NCI-H526 (cell line): ENCODE measurements at places on chromosomes 7 and 10.
A peak's percentile ranks its signal among the peaks of the same experiment; 100 is the strongest.

GRCh38 chr7:6256109-6256483 lies 16.3 kb downstream of the CYTH3 start:
- DNase-seq, result no peak

GRCh38 chr7:43625453-43625852 lies 42.5 kb downstream of the STK17A start:
- DNase-seq, result peak; percentile 54

DNA sequence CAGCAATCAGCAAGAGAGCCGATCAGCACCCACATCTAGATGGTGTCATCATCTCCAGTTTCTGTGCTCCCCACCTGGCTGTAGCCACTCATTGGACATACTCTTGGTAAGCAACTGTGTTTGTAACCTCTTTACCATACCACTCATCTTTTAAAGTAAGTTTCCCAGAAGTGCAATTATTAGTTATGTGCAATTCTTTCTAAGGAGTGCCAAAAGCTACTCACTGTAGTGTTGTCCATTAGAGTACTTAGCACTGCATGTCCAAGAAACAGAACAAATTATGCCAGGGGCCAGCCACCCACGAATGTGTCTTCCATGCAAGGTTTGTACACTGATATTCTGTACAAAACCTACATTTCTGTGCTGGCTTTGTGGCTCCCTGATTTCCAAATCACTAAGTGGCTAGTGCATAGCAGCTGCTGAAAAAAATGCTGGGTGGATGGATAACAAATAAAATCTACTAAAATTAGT lies 131.9 kb downstream of the SRPK2 start:
- no peak for DNase-seq

DNA sequence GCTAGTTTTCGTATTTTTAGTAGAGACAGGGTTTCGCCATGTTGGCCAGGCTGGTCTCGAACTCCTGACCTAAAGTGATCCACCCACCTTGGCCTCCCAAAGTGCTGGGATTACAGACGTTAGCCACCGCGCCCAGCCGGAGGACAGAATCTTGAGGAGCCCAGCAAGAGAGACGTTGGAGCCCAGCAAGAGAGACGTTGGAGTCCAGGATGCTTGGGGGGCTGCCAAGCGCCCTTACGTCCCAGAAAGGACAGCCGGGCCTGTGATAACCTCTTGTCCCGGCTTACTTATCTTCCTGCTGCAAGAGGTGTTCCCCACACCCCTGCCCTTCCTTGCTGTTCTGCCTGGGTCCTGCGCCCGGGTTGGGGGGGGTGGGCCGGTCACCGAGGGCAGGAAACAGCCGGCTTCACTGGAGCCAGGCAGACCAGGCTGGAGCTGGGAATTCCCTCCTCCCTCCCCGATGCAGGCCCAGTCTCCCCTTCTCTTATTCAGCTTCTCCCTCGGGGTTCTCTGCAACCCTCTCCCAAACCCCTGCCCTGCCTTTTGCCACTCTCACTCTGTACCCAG lies 1.9 kb upstream of the EPHB4 start:
- no peak for DNase-seq

- no peak for DNase-seq
Measured at GRCh38 chr10:125149036-125149679, 11.2 kb downstream of the CTBP2 start.

DNA sequence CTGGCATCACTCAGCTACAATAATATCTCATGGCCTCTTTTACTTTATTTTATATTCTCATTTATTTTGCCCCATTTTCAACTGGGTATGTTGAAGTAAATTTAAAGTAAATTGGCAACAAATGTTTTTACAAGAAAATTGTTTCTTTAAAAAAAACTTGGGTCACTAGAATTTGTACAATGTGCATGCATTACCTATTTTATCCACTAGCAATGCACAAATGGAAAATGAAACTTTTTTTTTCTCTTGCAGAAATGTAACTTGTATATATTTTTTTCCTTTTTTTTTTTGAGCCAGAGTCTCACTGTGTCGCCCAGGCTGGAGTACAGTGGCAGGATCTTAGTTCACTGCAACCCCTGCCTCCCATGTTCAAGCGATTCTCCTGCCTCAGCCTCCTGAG lies 10.3 kb upstream of the H2AZ2 start:
- DNase-seq, result no peak

DNA sequence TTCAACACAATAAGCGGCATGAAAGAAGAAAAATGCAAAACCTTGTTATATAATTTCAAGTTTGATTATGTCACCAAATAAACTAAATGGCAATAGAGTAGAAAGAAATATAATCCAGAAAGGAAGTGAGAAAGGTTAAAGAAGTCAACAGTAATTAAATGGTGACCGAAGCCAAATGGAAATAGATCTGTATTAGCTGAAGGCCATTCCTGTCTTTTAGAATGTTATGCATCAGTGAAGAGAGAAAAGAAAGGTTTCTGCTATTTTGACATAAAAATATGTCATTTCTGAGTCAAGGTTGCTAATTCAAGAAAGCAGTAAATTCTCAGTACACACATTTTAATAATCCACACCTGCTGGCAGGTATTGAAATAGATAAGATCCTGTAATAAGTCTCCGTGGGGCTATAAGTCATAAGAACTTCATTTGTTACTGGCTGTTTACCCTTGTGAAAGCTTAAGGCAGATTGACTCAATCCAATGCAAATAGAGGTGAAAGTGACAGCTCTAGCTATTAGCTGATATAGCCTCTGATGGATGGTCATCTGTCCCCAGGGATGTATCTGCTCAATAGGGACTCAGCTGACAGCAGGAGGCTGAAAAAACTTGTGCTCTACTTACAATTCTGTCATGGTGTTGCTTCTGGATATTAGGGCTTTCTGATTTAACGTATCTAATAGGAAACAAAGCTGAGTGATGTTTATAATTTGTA lies 152.1 kb downstream of the FZD1 start:
- DNase-seq, result no peak

DNA sequence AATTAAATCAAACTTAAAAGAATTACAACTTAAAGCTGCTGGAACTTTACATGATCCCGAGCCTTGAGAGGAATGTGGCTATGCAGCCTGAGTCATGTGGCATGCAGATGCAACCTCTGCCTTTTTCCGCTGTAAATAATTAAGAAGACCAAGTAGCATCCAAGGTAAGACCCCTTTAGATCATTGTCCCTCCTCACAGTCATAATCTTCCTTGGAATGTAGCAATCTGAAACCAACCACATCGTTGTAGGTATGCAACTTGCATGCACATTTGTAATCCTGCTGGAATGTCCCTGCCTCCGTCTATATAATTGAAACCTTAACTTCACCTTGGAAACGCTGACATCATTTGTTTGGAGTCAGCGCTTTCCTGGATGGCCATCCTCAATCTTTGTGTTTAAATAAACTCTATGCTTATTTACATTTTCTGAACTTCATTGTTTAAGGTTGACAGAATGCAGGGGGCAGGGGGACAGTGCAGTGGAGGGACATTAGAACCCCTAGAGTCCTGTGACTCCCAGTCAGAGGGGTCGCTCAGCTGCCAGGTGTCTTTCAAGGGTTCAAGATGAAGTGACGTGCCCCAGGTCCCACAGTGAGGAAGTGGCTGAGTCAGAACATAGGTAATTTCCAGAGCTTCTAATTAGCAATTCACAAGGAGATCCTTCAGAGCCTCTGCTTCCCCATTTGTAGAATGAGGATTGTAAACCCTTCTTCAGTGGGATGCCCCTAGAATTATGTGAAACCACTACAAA lies 110.7 kb downstream of the RALA start:
- no peak for DNase-seq

- peak; percentile 92 for DNase-seq
Measured at GRCh38 chr10:127976286-127976685, 69.4 kb downstream of the PTPRE start.

DNA sequence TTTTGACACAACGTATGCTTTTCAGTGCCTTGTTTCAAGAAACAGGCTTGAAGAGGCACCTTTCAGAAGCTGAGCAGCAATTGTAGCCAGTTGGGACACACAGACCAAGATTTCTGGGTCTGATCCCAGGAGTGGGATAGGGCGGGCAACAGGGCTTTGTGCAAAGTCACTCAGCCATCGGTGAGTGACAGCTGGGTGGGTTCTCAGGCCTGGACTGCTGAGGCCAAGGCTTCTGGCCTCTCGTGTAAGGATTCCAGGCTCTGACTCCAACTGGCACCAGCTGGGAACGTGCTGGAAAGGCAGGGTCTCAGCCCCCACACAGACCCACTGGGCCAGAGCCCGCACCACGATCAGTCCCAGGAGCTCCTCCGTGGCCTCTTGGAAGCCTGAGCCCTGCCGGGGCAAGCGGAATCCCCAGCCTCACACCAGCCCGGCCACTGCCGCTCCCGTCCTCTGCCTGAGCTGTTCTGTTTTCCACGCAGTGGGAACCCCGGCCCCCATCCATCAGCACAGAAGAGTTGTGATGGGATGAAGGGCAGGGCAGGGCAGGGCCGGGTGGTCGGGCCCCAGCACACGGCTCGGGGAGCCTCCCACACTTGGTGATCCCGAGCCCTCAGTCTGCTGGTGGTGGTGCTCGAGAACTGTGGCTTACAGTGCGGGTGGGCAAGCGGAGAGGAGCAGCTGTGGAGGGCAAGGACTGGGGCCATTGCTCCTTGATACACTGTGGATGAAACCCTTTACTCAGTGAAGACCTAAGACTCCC lies 46.8 kb downstream of the VIPR2 start:
- no peak for DNase-seq

- DNase-seq, result no peak
Measured at GRCh38 chr7:28269700-28270361, 89.2 kb upstream of the JAZF1 start.

GRCh38 chr7:29401769-29402168 lies 161.9 kb upstream of the PRR15 start:
- DNase-seq, result no peak

DNA sequence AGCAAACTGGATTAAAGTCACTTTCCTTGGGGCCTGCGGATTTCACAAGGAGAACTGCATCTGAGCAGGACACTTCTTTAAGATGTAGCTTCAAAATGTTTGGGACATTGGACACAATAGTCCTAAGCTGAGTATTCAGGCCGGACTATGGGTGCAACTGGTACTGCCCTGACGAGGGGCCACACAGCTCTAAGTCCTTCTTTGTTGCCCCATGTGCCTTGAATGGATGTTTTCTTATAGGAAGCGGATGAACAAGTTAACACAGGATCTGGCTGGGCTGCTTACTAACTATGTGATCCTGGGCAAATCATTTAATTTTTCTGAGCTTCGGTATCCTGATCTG lies 147.8 kb upstream of the KLF14 start:
- no peak for DNase-seq

DNA sequence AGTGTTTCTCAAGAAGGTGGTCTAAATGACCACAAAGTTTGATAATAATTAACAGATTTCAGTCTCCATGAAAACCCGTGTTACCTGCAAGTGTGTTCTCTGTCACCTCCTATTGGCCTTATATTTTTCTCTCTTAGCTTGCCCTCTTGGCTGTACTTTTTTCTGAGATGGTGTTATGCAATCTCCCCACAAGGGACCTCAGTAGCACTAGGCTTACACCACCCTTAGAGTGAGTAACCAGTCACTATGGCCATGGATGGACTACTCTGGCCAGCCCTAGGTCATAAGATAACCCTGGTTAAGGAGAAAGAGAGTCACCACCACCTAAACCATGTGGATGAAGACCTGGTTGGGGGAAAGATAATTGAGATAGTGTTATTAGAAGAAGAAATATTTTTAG lies 76.8 kb downstream of the NPSR1 start:
- no peak for DNase-seq

GRCh38 chr10:78514459-78514858 lies 480.8 kb downstream of the RPS24 start:
- DNase-seq, result no peak

DNA sequence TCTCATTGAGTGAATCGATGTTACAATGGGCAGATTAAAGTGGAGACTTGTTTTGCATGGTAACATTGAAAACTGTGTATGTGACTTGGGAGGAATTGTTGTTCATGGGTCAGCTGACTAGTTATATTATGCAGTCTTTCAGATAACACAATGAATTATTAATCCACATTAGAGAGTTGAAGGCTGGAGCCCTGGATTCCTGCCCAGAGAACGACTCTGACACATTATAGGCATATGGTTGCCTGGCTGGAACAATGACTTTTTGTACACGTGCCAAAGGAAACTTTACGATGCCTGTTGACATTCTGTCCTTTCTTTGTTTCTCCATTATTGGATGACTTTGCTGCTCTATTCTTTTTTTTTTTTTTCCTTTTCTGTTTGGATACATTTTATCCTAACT lies 52.3 kb upstream of the TMEM229A start:
- no peak for DNase-seq

DNA sequence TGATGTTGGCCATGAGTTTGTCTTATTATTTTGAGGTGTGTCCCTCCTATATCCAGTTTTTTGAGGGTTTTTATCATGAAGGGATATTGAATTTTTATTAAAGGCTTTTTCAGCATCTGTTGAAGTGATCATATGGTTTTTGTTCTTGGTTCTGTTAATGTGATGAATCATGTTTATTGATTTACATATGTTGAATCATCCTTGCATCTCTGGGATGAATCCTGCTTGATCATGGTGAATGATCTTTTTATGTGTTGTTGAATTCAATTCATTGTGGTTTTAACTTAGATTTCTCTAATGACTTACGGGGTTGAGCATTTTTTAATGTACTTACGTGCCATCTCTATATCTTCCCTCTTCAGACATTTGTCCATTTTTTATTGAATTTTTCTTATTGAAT lies 22.9 kb downstream of the DLD start:
- DNase-seq, result no peak

- no peak for DNase-seq
Measured at GRCh38 chr7:70674571-70675010, 457.4 kb upstream of the GALNT17 start.
